GM10248 (cell line): ENCODE measurements at places on chromosomes 12 and 14.

DNA sequence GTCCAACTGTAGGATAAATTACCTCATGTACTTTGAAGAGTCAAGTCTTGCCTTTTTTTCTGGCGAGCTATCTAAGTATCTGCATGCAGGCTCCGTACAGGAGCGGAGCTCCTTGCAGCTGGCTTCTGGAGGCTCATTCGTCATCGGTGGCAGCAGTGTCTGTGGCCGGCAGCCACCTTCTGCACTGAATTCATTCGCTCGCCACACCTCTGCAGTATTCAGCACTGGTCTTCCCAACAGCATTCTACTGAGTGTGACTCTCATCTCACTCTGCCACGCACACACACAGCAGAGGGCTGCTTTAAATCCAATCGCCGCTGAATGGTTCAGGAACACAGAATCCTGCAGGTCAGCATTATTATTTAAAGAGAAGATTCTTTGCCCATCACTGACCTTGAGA, 200.0 kb downstream of the GLT1D1 start:
- DNase-seq: no peak

DNA sequence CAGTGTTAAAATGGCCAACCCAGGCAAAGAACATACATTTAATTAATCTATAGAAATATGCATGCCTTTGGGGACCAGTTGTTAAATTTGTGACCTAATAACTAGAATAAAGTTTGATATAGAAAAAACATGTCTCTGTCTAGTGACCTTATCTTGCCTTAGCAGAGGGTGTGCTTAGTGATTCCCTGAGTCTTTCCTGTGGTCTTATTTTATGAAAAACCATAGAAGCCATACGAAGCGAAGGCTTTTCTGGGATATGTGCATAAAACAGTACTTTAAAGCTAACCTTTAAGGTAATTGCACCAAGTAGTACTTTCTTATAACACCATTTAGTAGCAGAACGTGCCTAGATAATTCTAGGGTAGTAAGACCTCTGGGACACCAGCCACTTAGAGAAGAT, 379.4 kb downstream of the ZFP36L1 start:
- no peak for DNase-seq

GRCh38 chr14:28407996-28408395, 358.6 kb upstream of the FOXG1 start:
- no peak for DNase-seq

- DNase-seq: no peak
Observed at GRCh38 chr12:4289998-4290790, 16.6 kb downstream of the CCND2 start.

DNA sequence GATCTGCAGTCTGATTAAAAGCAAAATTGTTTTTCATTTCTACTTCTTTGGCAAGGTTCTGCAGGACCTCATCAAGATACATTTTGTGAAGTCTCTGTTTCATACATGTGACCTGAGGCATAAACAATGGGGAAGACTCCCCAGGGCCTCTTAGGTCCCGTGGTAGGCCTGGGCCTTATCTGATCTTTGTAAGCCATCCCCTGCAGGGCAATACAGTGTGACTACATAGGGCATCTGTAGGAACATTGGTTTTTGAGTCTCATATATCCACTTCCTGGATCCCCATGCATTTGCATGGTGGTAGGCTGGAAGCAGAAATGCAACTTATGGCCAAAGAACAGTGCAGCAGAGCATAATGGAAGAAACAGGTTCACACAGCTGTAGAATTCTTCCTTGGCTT, 6.0 kb downstream of the FAR2 start:
- DNase-seq: no peak

DNA sequence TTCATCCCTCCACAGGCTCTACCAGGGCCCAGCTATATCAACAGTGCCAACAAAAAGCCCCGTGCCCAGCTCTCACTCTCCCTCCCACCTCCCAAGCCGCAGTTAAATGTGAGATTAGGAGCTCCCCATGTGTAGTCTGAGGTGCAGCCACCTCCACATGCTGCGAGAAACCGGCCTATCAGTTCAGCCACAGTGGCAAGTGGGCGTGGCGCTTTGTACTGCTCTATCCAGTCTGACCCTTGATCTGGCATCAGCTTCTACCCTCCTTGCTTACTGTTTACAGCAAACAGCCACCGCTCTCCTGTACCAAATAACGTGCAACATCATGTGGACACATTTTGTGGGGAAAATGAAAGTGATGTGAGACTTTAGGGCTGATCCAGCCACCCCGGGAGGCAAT, 1.7 kb downstream of the PLEK2 start:
- no peak for DNase-seq
